Astrocyte of the cerebellum (primary cell): ENCODE measurements at places on chromosomes 16 and 17.

DNA sequence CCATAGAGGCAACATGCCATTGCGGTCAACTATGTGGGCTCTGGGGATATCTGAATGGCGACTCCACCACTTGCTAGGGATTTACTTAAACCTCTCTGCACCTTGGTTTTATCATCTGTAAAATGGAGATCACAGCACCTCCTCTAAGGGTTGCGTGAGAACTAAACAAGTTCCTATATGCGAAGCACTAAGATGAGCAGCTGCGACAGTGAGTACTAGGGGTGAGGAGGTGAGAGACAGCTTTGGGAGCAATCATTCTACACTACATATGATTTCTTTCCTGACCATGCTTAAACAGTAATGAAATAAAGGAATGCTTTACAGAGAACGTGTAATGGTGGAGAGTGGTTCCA lies 61.4 kb downstream of the CREBBP start:
- no peak for DNase-seq

DNA sequence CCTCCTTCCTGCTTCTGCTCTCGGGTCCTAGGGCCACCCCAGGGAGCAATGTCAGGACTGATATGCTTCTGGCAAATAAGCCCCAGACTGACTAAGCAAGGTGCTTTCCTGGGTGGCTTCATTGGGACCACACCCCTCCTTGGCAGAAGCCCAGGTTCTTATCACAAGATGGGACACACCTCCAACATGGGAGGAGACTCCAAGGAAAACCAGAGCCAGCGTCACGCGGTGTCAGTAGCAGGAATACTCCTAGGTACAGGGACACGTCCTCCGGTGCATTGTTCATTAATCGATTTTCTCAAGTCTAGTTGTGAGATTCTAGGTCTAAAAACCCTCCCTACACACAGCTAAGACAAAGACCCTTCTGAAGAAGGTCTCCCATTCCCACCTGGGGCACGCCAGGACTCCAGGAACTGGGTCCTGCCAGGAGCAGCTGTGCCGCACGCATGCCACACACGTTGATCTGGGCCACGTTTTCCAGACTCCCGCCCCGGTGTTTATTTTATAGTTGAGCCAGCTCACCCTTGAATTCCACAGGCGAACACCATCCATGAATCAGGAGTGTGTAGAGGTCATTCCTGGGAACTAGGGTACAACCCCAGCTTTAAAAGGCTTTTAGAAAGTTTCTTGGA lies 30.8 kb downstream of the FA2H start:
- DNase-seq = no peak

DNA sequence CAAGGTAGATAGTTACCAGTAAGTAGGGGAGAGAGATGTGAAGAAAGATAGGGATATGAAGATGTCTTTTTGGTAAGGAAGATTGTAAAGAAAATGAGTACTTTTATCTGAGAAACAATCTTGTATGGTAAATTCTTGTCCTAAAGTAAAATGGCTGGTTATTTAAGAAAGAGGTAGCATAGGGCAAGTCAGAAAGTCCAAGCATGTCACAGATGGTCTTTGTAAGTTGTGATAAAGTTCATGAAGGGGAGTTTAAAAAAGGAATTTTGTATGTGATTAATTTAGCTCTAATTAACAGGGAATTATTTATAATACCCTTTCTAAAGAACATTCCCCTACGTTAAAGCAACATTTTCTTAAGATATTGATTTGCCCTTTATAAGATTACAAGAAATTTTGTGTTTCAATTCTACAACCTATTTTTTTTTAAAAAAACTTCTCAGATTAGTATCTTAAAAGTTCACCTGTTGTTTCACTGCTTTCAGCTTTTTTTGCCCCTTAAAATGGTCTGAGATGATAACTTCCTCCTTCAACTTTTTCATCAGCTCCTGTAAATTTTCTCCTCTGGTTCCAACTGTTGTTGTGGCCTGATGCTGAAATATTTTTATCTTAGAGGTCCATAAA lies 16.2 kb upstream of the CPHXL start:
- no peak for DNase-seq

DNA sequence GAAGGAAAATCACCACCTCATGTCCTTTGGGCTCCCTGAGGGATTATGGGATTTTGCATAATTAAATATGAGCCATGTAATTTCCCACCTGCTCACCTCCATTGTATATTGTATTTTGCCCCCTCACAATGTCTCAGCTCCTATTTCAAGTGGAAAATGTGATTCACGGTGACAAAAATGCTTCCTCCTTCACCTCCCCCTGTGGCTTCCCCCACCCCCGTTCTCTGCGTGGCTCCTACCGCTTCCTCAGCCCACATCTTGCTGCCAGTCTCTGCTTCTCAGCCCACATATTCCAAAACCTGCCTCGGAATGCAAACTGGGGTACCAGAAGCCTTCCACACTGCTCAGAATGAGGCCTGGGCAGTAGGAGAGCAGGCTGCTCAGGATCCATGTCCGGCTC lies 394.5 kb upstream of the C16orf82 start:
- DNase-seq = no peak

DNA sequence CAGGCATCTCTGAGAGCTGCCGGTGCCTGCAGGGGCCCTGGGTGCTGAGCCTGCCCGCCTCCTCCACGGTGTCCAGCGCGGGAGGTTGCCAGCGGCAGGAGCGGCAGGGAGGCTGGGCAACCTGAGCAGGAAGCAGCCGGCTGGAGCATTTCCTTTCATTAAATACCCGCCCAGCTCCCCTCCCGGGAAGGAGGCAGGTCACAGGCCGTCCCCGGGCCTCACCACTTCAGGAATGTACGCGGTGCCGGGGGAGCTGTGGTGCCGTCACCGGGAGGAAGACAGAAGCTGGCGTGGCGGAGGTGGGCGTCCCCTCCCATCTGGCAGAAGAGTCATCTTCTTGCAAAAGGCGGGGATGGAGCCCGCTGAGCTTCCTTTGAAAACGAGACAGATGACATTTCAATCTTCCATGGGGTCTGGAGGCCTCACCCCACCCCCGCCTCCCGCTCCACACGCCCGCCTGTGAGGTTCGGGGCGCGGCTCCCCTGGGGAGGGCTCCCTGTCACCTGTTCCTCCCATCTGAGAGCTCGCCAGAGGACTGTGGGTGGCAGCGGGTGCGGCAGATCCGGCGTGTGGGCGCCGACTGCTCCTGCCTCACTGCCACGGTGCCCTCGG lies 16.0 kb downstream of the SOX8 start:
- DNase-seq = no peak

DNA sequence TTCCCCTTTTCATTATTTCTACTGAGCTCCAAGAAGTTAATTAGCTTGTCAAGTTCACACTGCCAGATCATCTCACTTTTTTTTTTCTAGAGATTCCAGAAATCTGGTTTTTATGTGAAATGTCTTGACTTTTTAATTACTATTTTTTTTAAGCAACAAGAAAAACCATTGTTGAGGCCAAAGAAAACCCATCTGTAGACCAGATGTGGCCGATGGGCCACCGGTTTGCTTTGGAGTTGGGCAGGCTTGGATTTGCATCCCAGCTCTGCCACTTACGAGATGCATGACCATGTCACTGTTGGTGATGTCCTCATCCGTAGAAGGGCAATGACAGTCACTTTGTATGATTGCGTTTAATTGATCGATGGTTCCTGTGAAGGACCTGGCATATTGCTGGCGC lies 34.2 kb upstream of the MRTFB start:
- no peak for DNase-seq

DNA sequence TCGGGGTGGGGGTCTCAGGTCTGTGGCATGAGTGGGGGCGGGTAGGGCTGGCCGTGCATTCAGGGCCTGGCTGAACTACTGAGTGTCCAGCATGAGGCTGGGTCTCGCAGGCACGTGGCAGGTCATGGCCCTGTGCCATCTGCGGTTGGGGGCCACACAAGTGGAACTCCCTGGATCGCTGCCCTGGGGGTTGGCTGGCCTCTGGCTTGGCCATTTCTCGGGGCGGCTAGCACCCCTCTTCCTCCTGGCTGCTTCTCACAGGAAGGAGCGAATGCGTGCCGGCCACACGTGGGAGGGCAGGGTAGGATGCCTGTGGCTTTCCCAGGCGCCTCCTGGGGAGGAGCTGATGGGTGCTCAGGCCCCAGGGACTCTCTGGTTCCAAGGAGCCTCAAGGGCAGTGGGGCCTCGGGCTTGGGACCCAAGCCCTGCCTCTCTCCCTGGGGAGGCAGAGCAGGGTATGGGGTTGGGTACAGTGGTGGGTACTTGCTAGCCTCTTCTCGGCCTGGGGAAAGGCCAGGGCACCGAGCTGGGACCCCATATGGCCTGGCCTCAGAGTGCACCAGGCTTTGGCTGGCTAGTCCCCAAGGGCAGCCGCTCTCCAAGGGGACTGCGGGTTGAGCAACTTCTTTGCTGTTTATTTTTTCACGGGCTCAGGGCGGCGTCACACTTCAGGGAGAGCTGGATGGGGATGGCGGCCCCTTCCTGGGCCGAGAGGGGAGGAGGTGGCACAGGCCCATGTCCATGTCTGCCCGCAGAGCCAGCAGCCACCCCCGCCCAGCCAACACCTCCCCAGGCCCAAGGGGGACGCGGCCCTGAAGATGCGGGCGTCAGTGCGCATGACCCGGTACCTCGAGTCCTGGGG lies 37.5 kb downstream of the ADCY7 start:
- DNase-seq = no peak

DNA sequence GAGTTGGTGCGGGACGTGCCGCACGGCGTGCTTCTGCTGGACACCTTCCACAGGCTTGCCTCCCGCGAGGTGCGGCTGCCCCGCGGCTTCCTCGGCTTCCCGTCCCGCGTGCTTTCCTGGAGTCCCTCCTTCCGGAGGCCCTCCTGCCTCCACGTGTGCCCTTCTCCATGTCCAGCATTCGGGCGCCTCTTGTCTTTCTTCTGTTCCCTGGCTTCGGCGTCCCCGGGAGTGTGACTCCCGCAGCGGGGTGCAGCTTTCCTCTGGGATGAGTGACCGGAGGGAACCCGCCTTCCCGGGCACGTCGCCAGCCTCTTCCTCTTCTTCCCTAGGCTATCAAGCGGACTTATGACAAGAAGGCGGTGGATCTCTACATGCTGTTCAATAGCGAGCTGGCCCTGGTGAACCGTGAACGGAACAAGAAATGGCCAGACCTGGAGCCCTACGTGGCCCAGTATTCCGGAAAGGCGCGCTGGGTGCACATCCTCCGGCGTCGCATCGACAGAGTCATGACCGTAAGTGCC lies 23.0 kb downstream of the DNAH2 start:
- no peak for DNase-seq

DNA sequence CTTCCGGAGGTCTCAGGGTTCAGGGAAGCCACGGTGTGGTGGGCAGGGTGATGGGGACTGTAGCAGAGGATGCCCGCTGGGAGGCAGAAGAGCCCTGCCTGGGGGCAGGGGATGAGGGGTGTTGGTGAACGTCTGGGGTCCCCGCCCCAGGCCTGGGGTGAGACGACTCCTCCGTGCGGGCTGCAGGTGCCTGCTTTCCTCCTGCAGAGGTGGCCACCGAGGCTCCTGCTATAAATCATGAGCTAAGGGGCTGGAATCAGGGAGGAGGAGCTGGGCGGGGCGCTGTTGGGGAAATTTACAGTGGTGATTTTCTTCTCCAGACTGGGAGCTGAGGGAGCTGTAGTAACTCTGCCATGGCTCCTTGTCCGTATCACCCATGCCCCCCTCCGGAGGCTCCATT lies 167.0 kb downstream of the MRM1 start:
- no peak for DNase-seq

GRCh38 chr16:70737377-70738082 lies 51.7 kb upstream of the MTSS2 start:
- peak; percentile 94 for DNase-seq

DNA sequence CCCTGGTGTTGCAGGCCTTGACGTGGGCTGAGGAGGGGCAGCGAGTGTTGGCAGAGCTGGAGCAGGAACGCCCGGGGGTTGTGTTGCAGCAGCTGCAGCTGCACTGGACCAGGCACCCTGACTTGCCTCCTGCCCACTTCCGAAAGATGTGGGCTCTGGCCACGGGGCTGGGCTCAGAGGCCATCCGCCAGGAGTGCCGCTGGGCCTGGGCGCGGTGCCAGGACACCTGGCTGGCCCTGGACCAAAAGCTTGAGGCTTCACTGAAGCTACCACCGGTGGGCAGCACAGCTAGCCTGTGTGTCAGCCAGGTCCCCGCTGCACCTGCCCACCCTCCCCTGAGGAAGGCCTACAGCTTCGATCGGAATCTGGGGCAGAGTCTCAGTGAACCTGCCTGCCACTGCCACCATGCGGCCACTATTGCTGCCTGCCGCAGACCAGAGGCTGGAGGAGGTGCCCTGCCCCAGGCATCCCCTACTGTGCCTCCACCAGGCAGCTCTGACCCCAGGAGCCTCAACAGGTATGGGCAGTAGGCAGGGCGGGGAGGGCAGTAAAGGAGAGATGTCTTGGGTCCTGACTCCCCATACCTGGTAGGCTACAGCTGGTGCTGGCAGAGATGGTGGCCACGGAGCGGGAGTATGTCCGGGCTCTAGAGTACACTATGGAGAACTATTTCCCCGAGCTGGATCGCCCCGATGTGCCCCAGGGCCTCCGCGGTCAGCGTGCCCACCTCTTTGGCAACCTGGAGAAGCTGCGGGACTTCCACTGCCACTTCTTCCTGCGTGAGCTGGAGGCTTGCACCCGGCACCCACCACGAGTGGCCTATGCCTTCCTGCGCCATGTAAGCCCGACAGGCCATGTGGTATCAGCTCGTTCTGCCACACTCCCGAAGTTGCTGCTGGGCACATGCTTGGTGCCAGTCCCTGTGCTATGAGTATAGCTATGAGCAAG lies 5.6 kb downstream of the PLEKHG4 start:
- no peak for DNase-seq

- no peak for DNase-seq
Measured at GRCh38 chr16:720447-720989, 428 bp upstream of the ANTKMT start.

GRCh38 chr17:61723183-61723582 lies 132.2 kb upstream of the NACA2 start:
- no peak for DNase-seq

DNA sequence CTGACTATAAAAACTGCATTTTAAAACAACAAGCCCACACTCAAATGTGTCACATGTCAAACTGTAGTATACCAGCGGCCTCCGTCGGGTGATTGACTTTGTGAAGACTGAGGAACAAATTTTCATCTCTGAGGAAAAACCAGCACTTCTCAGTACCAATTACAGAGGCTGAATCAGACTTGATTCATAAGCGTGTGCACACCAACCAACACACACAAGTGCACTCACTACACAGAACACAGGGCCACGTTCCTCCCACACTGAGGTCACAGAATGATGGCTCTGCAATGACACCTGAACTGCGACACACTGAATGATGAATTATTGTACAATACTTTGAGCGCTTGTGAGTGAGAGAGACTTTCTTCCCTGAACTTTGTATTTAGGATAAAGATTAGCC lies 29.6 kb downstream of the XPO6 start:
- DNase-seq = no peak

GRCh38 chr16:74709441-74709877 lies 8.8 kb upstream of the MLKL start:
- peak; percentile 46 for DNase-seq

- DNase-seq = no peak
Measured at GRCh38 chr17:7114875-7115614, 423 bp upstream of the ASGR2 start.

- no peak for DNase-seq
Measured at GRCh38 chr17:17175917-17176316, 30.2 kb downstream of the PLD6 start.

DNA sequence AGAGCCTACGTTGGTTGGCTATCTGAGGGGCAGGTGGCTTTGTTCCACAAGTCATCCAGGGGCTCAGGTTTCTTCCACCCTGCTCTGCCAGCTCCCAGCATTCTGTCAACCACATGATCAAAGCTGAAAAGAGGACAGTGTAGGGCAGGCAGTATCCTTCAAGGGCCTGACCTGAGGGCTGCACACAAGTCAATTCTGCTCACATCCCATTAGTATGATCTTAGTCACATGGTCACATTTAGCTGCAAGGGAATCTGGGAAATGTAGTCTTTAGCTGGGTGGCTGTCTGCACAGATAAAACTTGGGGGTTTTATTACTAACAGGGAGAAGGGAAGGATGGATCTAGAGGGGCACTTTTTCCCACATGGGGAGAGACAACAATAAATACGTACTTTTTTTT lies 97.3 kb downstream of the SALL1 start:
- no peak for DNase-seq
